Smooth muscle cell of bladder (primary cell): ENCODE measurements at places on chromosomes 6 and 20. TPM values are rescaled to one million over a fixed set of nuclear protein-coding genes. Genes with fewer than 3 reads are reported as not detected.

Gene THBS2
- 423 and 1,330 TPM in 2 replicates for total RNA-seq

Gene HLA-DQB2
- total RNA-seq: not detected in 2 replicates

Gene EDN1
- total RNA-seq: 0.43 and 2.0 TPM in 2 replicates

Gene DEF6
- total RNA-seq: 0.83 and 1.3 TPM in 2 replicates

Gene SLC24A3
- total RNA-seq: 1.6 and 2.4 TPM in 2 replicates

Gene GRM1
- under 0.01 TPM in 2 replicates for total RNA-seq

Gene RTF2
- total RNA-seq: 85.2 and 86.0 TPM in 2 replicates

Gene GTSF1L
- not detected in 2 replicates for total RNA-seq

Gene GJA1
- 416 and 896 TPM in 2 replicates for total RNA-seq
